ENCODE measurements at places on chromosomes 11 and 22.

GRCh38 chr11:134155946-134156865 is 67.6 kb downstream of the NCAPD3 start:
- no peak for DNase-seq

DNA sequence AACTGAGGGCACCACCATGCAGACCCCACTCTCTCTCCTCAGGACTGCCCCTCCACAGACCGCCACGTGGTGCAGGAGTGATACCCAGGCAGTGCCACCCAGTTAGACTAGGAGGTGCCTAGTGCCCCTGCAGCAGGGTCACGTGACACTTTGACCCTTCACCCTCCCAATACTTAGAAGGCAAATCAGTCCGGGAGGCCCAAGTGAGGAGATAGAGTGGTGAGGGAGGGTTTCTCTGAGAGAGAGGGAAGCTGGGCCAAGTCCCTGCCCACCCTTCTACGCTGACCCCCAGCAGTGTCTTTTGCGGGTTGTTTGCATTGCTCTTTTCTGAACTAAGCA is 84.6 kb downstream of the BUD13 start:
- no peak for DNase-seq

GRCh38 chr22:26466196-26466595 is 17.4 kb downstream of the HPS4 start:
- no peak for DNase-seq

DNA sequence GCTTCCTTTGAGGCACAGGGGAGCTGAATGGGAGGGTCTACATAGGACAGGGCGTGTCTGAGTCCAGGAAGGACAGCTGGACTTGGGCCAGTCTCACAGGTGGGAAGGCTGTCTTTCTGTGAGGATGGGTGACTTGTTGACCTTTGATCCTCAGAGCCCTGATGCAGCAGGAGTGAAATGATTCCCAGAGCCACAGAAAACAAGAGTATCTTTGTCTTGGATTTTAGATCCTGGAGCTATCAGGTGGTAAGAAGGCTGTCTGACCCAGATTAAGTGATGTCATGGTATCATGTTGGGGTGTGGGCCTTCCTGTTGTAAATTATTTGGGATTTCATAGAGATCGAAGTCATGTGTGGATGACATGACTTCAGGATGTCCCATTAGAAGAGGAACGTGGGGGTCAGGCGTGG is 15.0 kb downstream of the PTPRJ start:
- DNase-seq: no peak

GRCh38 chr11:76455331-76455730 is 10.5 kb downstream of the EMSY start:
- no peak for DNase-seq

- DNase-seq: no peak
Measured at GRCh38 chr11:95140397-95141033, 50.9 kb downstream of the ENDOD1 start.

- DNase-seq: no peak
Measured at GRCh38 chr22:36332623-36333332, 55.0 kb downstream of the MYH9 start.

- no peak for DNase-seq
Measured at GRCh38 chr11:1339066-1339675, 29.7 kb upstream of the TOLLIP start.

- DNase-seq: no peak
Measured at GRCh38 chr11:4006946-4007680, 87.5 kb upstream of the RRM1 start.

GRCh38 chr11:109648804-109649203 is 226.8 kb downstream of the C11orf87 start:
- DNase-seq: no peak

DNA sequence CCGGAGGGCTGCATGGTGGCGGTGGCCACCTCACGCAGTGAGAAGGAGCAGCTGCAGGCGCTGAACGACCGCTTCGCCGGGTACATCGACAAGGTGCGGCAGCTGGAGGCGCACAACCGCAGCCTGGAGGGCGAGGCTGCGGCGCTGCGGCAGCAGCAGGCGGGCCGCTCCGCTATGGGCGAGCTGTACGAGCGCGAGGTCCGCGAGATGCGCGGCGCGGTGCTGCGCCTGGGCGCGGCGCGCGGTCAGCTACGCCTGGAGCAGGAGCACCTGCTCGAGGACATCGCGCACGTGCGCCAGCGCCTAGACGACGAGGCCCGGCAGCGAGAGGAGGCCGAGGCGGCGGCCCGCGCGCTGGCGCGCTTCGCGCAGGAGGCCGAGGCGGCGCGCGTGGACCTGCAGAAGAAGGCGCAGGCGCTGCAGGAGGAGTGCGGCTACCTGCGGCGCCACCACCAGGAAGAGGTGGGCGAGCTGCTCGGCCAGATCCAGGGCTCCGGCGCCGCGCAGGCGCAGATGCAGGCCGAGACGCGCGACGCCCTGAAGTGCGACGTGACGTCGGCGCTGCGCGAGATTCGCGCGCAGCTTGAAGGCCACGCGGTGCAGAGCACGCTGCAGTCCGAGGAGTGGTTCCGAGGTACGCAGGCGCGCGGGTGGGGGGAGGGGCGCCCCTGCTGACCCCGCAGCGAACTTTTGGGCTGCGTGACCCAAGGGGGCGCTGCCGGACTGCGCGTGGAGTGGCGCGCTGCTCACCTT is 670 bp downstream of the NEFH start:
- no peak for DNase-seq

GRCh38 chr11:115580927-115581680 is 76.9 kb upstream of the CADM1 start:
- DNase-seq: no peak

DNA sequence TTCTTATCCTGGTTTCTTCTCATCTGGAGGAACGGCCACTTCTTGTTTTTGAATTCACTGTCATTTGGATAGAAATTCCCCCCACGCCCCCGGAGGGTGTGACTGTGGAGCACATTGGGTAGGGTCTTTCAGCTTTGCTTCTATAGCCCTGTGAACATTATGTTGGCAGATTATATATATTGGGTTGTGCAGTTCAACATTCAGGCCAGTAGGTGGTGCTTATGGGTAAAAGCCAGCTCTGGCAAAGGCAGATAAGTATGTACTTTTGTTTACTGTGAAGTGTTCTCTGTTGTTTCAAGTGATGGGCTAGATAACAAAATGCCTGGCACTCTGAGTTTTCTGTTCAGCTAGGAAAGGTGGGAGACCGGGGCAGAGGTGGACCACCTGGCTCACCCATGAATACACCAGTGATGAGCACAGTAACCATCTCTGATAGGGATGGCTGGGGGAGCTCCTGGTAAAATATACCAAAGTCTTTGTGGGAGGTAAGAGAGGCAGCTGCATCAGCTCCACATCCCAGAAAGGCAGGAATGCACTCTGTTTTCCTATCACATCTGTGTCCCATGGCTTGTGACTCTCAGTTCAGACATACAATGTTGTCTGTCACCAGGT is 1348.2 kb upstream of the RAG2 start:
- no peak for DNase-seq

GRCh38 chr11:94866936-94867795 is 99.0 kb downstream of the AMOTL1 start:
- DNase-seq: no peak

DNA sequence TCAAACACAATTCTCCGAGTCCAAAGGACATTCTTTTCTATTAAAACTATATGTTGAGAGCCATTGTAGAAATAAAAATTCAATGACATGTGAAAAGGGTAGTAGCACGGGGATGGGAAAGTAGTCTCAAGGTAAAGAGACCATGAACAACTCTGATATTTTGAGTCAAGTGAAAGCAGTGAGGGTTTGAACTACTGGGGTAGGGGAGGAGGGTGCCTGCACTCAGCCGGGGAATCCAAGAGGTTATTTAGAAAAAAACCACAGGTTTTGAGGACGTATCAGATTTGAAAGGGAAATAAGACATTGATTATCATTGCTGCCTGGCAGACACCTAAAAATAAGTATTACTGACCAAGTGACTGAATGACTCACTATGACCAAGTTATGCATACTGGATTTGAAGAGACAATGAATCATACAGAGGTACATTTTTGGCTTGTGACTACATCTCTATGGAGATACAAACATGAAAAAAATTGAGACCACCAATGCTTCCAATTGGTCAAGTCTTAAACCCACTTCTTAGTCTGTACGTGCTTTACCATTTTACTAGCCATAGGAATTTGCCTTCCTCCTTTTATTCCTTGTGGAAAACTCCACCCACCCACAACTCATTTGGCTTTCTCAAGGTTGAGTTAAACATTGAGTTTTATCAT is 2.2 kb upstream of the OR52H1 start:
- no peak for DNase-seq

DNA sequence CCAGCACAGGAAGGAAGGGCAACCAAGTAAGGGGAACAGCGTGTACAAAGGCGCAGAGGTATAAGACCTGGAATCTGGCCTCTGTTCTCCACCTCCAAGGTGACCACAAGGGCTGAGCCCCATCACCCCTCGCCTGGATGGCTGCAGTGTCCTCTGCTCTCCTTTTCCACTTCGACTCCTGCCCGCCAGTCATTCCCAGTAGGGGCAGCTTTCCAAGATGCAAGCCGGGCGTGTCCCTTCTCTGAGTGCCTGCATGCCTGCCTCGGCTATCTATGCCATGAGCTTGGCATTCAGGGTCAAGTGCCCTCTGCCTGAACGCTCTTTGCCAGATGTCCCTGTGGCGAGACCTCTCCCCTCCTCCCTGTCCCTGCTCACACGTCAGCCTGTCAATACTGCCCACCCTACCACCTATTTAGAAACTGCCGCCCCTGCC is 17.0 kb downstream of the FADS3 start:
- DNase-seq: no peak

GRCh38 chr11:45872651-45873356 is 12.6 kb upstream of the MAPK8IP1 start:
- DNase-seq: no peak

DNA sequence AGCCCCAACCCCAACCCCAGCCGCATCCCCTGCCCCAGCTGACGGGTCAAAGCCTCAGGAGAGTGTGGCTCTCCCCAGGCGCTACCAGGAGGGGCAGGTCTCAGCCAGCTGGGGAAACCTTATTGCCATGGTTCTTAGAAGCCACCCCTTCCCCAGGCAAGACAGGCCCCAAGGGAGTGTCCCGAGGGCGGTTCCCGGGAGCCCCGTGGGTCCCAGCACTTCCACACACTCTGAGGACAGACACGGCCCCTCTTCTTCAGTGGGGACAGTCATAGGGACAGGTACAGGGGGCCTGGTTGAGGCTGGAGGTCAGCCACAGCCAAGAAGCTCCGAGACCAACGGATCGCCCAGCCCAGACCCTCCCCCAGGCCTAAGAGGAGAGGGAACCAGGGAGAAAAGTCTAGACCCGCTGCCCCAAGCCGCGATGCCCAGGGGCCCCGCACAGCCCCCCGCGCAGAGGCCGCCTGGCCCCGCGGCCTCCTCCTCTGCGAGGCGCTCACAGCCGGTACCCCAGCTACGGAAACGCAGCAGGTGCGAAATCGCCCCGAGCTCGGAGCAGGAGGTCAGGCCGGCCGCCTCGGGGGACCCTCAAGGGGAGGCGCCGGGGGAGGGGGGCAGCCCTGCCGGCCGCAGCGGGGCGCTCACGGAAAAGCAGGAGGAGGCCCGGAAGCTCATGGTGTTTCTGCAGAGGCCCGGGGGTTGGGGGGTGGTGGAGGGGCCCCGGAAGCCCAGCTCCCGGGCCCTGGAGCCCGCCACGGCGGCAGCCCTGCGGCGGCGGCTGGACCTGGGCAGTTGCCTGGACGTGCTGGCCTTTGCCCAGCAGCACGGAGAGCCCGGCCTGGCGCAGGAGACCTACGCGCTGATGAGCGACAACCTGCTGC is 2.6 kb downstream of the KLHDC7B start:
- no peak for DNase-seq

DNA sequence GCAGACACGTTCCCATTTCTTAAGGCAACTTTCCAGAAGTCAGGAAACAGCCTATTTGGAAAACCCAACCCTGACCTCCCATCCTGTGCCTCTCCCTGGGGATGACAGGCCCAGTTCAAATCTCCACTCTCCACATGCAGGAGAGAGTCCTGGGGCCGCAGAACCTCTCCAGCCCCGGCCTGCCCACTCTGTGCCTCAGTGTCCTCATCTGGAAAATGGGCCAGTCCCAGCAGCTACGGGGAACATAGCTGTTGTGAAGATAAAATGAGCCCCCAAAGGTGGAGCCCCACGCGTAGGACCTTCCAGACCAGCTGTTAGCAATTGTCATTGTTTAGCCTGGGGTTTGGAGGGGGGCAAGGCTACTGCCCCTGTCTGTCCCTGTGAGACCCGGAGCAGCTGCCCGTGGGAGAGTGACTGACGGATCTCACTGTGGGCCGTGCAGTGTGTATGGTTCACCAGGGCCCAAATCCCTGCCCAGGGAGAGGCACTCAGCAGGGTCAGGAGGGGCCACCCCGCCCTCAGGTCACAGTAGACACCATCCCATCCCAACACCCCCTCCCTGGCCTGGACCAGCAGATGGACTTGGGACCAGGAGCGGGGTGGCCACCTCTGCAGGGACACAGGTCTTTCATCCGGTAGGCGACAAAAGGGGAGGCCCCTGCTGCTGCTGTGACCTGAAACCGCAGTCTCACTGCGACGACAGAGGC is 145.9 kb downstream of the CTTN start:
- no peak for DNase-seq

GRCh38 chr11:64742889-64743590 is 902 bp downstream of the RASGRP2 start:
- DNase-seq: no peak

GRCh38 chr11:107666911-107667613 is 44.8 kb downstream of the SLN start:
- DNase-seq: no peak

DNA sequence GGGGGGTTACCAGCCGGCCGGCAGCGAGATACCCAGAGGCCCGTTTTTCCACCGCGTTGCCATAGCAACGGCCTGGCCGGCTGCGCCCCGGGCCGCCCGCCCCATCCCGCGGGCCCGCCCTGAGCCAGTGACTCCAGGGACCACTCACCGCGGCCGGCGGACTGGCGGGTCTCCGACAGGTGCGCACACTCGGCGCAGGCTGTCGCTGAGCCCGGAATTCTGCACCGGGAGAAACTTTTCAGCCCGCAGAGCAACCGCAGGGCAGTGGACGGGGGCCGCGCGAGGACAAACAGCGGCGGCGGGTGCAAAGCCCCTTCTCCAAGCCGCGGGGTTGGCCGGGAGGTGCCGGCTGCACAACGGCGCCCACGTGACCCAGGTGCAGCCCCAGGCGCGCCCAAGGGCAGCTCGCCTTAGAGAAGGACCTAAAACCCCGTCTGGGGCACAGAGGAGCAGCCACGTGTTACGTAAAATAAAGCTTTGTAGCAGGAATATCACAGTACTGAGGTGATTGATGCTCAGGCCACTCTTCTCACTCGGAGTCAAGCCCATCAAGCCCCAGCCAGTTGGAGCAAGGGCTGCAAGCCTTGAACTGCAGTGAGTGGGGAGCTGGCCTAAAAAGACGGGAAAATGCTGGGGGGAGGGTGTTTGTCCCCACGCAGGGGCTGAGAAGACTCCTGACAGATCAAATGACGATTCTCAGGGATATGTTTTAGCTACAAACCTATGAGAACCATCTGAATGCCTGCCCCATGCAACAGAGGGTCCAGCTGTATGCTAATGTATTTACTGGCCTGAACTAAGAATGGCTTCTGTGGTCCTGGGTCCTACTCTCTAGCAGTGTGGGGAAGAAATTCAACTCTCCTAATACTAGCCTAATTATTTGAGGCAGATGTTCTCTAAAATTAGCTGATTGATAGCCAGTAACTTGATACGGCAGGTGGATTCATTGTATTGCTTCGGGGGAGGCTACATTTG is at the start of gene STK33:
TSS of gene STK33 (minus strand) at position 294 of the 975 bp plus-strand sequence. CDS start 119,323 bp downstream, outside the sequence.
- DNase-seq: peak; percentile 48

- no peak for DNase-seq
Measured at GRCh38 chr11:1717745-1718144, 20.8 kb downstream of the KRTAP5-6 start.
